NB4 (cell line): ENCODE measurements at places on chromosomes 2 and 18.

DNA sequence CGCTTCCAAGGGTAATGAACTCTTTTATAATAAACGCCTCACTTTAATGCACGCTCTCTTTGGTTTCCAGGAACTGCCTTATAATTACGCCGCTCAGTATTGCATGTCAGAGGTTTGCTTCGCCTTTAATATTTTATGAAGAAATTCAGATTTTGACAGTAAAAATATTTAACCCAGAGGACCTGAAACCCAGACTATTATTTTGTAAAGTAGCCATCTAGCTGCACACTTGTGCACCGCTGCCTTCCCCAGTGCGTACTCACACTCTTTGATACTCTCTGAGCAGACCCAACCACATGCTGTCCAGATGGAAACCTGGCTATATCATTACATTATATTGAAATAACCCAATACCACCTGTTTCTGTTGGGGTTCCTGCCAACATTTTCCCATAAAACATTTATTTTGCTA lies 270.1 kb downstream of the C1D start:
- no peak for DNase-seq

DNA sequence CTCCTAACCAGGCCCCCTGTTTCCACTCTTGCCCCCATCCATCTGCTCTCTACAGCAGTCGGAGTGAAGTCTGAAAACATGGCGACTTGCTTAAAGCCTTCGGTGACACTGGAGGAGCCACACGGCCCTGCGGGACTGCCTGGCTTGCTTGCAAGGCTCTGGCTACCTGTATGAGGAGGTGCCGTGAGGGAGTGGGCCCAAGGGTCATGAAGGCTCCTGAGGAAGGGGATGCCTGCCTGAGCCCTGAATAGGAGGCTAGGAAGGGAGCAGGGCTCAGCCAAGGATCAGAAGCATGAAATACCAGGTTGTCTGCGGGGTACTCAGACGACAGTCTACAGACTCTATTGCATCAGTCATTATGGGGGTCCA lies 75.4 kb downstream of the EMX1 start:
- no peak for DNase-seq

- peak; percentile 43 for DNase-seq
Measured at GRCh38 chr2:96656540-96656939, 14.0 kb downstream of the FER1L5 start.

GRCh38 chr2:236642584-236643291 lies 73.1 kb downstream of the ACKR3 start:
- no peak for DNase-seq

- no peak for DNase-seq
Measured at GRCh38 chr2:29744976-29745375, 176.4 kb downstream of the ALK start.

DNA sequence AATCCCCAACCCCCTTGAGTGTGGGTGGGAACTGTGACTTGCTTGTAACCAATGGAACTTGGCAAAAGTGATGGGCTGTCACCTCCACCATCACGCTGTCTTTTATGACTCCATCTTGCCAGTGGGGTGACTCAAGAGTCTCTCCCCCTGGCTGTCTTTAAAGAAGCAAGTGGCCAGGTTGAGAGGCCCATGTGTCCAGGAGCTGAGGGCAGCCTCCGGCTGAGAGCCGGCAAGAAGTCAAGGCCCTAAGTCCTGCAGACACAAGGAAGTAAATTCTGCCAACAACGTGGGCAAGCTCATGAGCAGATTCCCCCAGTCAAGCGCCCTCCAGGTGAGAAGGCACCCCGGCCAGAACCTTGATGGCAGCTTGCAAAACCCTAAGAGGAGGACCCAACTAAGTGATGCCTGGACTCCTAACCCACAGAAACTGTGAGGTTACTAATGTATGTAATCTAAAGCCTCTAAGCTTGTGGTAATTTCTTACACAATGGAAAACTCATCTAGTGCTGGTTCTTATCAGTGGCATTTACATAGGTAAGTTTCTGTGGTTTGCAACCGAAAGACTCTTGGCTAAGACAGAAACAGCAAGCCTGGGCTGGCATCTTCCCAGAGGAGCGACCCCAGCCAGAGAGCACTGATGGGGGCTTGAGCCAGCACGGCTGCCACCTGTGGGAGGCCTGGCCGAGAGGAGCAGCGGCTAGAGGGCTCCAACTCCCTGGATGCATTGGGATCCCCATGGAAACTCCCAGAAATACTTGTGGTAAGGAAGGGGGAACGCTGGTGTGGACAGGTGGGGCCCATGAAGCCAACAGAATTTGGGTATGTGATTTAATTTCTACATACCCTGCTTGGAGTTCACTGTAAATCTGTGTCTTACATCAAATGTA lies 49.3 kb downstream of the CIB4 start:
- no peak for DNase-seq

- DNase-seq: peak; percentile 17
Measured at GRCh38 chr2:180359522-180360282, 352.6 kb upstream of the CWC22 start.

DNA sequence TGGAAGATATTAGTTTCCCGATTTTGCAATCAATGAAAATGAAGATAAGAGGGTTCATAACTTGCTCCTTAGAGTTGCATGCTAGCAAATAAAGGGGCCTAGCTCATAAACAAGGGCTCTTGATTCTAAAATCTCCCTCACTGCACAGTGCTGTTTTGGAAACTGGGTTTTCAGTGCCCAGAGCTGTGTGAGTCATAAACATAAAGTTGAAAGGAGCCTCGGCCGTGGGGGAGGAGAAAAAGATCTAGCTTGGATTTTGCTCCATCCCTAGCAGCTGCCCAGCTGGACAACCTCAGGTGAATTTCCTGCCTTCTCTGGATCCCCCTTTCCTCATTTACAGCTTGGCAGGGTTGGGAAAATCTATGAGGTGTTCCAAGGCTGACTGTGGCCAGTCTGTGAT lies 42.5 kb downstream of the LYPD1 start:
- DNase-seq: no peak

- no peak for DNase-seq
Measured at GRCh38 chr2:8498994-8499393, 182.9 kb upstream of the ID2 start.

DNA sequence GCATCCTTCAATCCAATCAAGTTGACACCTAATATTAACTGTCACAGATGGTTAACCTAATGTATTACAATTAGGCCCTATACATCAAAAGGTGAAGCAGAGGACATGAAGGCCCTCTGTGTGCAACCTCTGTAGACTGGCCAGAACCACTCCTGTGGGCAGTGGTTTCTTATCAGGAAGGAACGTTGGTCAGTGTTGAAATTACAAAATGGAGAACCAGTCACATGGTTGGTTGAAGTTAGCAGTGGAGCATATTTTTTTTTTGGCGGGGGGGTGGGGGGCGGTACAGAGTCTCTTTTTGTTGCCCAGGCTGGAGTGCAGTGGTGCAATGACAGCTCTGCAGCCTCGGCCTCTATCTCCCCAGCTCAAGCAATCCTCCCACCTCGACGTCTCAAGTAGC lies 19.8 kb downstream of the RNU2-63P start:
- DNase-seq: peak; percentile 59

DNA sequence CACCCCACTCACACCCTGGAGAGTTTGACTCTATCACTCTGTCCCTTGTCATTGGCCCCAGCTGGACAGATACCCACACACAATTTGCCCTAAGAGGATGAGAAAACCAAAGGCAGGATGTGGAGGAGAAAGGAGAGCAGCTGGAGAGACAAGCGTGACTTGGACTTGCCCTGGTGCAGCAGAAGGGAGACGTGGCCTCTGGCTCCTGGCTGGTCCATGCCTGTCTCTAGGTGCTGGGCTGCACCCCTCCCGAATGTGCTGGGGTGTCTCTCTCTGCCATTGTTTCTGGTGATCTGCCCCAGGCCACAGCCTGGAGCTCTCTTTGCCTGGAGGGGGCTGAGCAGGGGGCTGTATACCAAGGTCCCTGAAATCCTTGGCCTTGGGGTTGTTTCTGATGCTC lies 88.7 kb upstream of the HDAC4 start:
- no peak for DNase-seq

GRCh38 chr2:228728961-228729360 lies 542.1 kb downstream of the PID1 start:
- no peak for DNase-seq

DNA sequence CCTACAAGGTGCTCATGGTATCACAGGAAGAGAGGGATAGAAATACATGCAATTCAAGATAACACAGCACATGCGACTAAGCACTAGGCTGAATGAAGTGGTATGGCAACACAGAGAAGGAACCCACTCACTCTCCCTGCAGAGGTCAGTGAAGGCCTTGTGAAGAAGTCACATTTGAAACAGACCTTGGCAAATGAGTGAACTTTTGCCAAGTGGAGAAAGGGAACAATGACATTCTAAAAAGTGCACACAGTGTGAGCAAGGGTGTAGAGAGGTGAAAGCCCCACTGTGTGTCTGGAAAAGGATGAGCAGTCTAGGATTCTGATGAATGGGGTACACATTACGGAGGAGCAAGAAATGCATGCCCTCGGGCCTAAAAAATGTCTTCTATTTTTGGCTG lies 23.3 kb downstream of the KLF7 start:
- peak; percentile 82 for DNase-seq

DNA sequence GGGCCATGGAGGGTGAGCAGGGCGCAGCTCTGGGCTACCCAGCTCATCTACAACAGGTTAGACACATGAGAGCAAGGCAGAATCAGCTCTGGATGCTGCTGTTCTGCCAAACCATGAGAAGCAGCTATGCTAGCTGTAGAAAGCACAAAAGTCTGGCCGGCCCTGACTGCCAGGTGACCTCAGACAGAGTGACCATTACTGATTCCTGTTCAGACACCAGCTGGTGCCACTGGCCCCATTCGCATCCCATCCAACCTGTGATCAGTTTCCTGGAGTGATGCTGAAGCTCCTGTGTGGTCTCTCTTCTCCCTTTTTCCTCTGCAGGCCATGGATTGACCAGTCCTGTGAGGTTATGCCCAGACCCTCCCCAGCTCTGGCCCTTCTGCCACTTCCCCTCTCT lies 14.3 kb downstream of the RBMS1 start:
- DNase-seq: no peak

- no peak for DNase-seq
Measured at GRCh38 chr18:13568443-13569392, 157.6 kb downstream of the FAM210A start.

- DNase-seq: no peak
Measured at GRCh38 chr2:16141641-16141921, 201.2 kb downstream of the MYCN start.

- no peak for DNase-seq
Measured at GRCh38 chr2:99081891-99082290, 59.6 kb upstream of the C2orf15 start.

- no peak for DNase-seq
Measured at GRCh38 chr2:212213191-212213590, 325.4 kb downstream of the ERBB4 start.

DNA sequence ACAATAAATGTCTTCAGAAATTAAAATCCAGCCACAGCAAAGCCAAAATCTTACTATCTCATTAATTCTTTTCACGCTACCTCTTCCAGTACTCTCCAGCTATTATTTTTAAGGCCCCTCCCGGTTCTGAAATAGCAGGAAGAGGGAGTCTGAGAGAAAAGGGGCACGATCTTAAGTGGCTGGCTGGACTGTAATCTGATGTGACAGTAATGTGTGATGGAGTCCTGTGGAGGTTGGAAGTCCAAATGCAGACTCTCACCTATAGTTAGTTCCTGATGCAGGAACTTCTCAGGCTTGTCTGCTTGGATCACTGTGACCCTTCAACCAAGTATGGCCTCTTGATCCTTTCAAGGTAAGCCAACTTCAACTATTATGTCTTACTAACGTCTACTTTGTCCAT lies 43.2 kb downstream of the SMAD2 start:
- no peak for DNase-seq

DNA sequence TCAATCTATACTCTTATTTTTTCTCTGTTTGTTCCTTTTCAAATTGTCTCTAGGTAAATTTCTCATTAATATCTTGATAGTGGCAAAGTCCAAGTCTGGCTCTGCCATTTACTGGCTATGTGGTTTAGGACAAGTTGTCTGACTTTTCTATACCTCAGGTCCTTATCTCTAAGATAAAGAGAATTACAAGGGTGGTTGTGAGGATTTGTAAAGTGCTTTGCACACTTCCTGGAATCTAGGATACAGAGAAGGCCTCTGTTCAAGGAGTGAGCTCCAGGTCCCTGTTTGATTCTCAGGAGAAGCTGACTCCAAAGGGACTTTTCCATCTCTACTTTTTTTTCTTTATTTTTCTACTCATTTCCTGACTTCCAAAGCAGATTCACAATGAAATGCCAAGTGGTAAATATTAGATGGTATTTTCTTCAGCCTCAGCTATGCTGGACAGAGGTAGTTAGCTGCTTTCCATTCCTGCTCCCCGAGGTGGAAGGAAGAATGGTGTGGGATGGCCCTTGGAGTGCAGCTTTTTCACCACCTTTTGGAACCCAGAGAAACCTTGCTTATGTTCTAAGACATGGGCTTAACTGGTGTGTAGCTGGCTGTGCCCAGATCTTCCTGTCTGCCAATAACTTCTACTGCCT lies 90.5 kb downstream of the GALNT1 start:
- DNase-seq: no peak
